Activated CD8-positive, alpha-beta T cell treated with anti-CD3 and anti-CD28 coated beads for 36 hours (primary cell): ENCODE measurements at places on chromosomes 6 and 20. TPM values are rescaled to one million over a fixed set of nuclear protein-coding genes. Genes with fewer than 3 reads are reported as not detected.

Gene LAMA2
- total RNA-seq = 0.69 TPM

Gene ZNF311
- 0.31 TPM for total RNA-seq

Gene LRFN2
- not detected for total RNA-seq

Gene MYT1
- total RNA-seq = not detected

Gene IL22RA2
- not detected for total RNA-seq

Gene CLPSL2
- not detected for total RNA-seq

Gene GABRR1
- not detected for total RNA-seq

- no peak for DNase-seq
Measured at GRCh38 chr6:149499066-149499465, 14.3 kb upstream of the ZC3H12D start.

GRCh38 chr6:24100024-24100769 is 25.8 kb upstream of the NRSN1 start:
- DNase-seq = no peak

- DNase-seq = no peak
Measured at GRCh38 chr20:31415653-31416052, 9.6 kb upstream of the DEFB121 start.

DNA sequence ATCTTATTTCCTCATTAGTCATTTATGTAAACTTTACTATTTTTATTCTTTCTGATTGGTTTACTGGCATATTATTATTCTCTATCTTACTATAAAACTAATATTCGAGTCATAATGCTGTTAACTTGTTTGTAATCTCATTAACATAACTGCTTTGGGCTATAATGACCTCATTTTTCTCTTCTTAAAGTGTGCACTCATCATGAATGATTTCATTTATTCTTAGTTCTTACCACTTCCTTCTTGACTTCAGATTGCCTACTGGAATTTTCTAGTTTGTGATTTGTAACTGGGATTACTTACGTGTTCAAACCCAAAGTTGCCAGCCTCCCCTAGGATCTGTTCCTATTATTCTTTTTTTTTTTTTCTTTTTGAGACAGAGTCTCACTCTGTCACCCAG is 91.8 kb upstream of the TNFAIP3 start:
- DNase-seq = no peak

DNA sequence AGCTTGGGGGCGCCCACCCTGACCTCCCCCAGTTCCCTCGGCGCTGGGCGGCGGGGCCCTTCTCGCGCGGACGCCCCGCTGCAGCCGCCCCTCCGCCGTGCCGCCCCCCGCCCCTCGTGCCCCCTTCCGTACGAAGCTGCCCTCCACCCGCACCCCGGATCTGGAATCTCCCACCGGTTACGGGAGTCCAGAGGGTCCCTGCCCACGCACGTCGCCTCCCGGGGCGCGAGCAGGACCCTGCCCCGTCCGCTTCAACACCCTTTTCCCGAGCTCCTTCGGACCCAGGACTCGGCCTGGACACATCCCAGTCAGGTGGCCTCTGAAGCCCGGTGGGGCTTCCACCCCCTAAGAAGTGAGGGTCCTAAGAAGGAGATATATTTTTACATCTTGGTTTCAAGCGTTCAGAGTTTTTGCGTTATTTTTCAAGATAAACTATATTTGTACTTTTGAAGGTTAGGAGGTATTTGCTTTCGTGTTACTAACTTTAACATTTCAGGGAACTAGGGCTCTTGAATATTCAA is 506 bp downstream of the ARFGAP1 start:
- DNase-seq = no peak

- no peak for DNase-seq
Measured at GRCh38 chr6:89977808-89978748, 83.8 kb downstream of the GJA10 start.

DNA sequence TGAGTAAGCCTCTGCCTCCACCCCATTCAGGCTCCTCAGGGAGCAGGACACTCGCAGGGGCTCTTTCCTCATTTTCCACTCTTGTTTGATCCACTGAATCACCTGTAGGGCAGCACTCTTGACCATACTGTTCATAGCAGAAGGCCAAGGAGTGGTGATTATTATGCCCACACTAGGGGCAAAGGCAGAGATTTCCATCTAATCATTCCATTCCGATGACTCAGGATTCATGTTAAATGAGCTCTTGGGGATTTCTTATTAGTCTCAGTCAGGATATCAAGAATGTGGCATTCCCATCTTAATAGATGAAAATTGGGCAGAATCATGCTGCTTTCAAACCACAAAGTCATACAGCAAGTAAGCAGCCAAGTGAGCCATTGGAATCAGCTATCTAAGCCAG is 101.9 kb upstream of the MOCS1 start:
- DNase-seq = no peak

GRCh38 chr6:41347378-41348050 is 12.1 kb downstream of the NCR2 start:
- DNase-seq = no peak
